ENCODE measurements at places on chromosomes 5 and 9.

DNA sequence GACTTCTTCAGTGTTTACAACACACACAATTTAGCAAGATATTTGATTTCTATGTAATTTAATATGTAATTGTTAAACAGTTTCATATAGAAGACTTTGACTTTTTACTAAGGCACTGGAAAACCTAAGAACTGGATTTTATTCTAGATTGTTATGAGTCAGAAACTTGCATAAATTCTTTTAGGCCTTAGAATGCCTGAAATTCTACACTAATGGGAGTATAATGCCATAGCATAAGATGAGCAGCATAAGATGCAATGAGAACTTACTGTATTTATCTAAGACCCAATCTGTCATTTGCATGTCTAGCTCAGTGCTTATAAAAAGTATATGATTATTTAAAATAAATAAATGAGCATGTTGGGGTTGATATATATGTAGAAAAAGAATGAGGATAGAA is 285.2 kb downstream of the CDH12 start:
- DNase-seq: no peak

- no peak for DNase-seq
These were observed 597.3 kb downstream of the PRELID2 start for GRCh38 chr5:145237843-145238242.

- DNase-seq: no peak
These were observed 321.9 kb upstream of the ACTBL2 start for GRCh38 chr5:57804505-57804904.

DNA sequence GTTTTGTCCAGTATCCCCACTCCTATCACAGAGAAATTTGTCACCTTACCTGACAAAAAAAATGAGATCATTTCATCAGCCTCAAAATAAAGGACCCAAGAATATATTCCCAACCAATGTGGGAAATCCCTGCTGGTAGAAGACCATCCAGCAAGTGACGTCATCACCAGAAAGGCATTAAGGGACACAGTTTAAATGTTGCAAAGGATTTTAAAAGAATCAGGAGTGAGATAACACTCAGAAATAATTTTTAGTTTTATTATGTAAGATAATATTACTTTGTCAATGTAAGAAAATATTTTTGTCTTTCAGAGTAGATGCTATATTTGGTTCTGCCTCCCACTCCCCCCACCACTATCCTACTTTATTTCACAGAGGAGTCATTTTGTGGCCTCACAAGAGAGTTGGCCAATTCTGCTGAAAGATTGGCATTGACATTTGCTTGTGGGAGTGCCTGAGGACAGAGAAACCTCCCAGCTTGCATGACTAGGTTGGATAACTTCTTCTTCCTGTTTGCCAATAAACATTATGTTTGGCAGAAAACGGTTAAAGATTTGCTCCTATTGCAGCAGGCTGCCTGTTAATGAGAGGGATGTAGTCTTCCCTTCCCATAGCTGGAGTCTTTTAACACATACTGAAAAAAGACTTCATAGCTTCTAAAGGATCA is 288.6 kb upstream of the DAB2 start:
- DNase-seq: no peak

DNA sequence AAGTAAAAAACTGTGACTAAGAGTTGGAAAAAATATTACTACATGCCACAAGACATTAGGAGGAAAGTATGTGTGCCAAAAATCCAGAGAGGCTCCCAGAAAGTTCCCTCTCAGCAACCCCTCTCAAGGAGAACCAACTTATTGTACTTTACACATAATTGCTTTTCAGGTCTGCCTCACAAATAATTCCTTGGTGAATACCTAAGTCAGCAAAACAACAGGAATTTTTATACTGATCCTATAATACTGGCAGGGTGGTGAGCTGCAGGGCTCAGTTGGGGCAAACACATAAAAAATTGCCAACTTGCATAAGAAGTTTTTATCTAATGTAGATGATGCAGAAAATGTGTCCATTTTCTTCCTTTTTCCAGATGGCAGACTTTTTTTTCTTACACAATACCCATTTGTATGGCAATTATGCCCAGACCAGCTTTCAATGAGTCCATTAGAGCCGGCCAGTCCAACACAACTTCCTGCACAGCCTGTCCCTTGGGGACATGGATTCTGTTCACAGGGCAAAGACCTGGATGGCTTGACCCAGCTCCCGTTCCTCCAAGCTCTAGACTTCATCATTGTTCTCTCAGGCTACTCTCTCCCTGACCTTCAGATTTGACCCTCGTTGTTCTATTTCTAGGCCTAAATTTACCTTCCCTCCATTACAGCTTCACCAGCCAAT is 31.3 kb downstream of the MARCHF3 start:
- DNase-seq: no peak

DNA sequence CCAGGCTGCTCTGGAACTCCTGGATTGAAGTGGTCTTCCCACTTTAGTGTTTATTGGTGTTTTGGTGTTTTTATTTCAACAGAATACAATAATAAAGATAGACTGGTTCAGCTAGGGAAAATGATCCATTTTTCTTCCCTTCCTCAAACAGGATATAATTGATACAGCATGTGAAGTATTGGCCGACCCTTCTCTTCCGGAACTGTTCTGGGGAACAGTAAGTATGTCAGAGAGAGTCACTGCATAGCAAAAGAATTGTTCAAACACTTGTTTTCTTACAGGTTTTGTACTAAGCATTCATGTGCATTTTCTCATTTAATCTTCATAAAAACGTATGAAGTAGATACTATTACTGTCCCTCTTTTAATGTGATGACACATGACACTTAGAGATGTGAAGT is 31.6 kb downstream of the NUP188 start:
- DNase-seq: no peak

DNA sequence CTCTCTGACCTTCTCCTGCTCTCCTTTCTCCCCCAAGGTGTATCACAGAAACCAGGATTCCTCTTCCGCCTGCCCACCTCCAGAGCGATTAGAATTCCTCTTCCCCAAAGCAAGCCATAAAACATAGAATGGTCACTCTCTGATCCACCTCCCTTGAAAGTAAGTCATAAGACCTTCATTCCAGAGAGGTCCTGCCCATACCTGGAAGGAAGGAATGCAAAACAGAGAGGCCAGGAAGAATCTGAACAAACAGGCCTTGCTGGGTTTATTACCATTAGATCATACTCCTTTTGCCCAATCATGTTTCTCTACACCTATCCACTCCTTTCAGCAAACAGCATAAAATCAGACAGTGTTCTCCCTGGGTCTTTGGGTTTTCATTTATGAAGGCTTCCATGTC is 21.0 kb downstream of the CDKL3 start:
- DNase-seq: no peak

DNA sequence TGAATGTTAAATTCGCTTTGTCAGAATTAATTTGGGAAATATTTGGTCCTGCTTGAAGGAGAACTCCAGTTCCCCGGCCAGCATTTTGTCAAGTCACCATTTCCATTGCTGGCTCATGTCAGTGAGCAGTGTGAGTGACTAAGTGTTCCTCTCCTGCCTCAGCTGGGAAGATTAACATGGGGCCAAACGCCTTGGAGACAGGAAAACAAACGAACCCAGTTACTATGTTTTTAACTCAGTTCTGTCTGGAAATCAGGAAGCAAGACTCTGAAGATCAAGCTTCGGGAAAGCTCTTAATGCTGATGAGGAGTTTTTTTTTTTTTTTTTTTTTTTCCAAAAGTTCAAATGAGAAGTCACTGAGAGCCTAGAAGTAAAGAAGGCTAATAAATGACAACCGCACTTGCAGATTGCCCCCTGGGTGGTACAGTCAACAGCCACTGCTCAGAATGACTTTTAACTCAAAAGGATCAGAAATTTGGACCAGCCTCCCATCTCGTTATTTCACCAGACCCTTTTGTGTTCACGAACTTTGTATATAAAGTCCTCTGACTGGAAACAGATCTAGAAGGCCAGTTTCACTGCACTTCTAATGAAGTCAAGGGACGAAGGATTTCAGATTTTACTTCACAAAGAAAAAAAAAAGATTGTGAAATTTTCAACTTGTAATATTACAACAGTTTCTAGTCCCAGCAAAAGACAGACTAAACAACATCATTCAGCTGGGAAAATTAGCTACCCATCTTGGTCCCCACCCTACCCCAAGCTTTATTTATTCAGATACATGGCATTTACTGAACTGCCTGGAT is 121.3 kb downstream of the LHFPL2 start:
- no peak for DNase-seq

DNA sequence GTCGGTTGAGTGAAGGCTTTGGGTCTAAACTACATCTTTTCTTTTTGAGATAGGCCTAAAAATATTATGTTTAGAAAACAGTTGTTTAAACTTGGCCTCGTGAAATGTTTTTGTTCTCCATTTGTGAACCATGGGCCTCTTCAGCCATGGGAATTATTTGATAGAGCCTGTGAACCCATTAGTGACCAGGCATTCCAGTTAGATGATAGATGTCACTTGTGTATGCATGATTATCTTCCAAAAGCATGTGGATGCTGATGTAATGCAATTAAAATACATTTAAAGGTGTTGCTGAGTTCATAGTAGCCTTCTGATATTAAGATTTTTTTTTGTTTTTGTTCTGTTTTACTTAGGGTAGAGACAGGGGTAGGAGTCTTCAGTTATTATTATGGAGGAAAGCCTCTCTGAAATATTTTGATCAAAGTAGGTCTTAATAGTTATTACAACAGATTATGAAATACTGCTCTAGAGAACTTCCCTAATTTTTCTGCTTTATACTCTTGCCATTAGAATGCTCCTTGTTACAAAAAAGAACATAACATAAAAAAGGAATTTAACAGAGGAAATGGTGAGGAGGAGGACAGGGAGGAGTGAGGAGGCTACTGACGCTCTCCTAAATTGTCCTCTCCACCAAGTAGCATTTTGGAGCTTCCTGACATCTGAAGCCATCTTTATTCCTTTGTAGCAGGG is 32.9 kb downstream of the CPEB4 start:
- DNase-seq: no peak

- DNase-seq: no peak
These were observed 125.8 kb upstream of the SNX2 start for GRCh38 chr5:122649080-122649479.

Measured in KG1 (cell line).